Brain (organoid and tissue), 16 donors: ENCODE measurements at places on chromosomes 7 and 10.
A peak's percentile ranks its signal among the peaks of the same experiment; 100 is the strongest.

GRCh38 chr7:24381894-24382505 is 98.0 kb downstream of the NPY start:
- peak; percentile 36 for DNase-seq

DNA sequence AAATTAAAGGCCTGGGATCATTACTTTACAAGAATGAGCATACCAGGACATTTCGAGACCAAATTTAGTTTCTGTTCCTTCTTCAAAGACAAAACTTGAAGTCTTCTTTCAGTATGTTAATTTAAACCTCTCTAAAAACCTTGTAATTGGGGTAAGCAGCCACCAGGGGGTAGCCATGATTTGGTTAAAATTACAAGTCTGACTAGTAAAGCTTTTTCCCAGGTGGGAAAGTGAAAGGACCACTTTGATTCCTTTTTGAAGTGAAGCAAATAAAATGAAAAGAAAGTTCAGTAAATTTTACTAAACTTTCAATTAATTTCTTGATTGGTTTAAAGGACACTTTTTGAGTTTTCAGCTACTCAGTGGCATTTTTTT is 294.3 kb downstream of the BBS9 start:
- DNase-seq, result no peak

- no peak for DNase-seq
These were observed 23.2 kb downstream of the ELN start for GRCh38 chr7:74051193-74051592.

DNA sequence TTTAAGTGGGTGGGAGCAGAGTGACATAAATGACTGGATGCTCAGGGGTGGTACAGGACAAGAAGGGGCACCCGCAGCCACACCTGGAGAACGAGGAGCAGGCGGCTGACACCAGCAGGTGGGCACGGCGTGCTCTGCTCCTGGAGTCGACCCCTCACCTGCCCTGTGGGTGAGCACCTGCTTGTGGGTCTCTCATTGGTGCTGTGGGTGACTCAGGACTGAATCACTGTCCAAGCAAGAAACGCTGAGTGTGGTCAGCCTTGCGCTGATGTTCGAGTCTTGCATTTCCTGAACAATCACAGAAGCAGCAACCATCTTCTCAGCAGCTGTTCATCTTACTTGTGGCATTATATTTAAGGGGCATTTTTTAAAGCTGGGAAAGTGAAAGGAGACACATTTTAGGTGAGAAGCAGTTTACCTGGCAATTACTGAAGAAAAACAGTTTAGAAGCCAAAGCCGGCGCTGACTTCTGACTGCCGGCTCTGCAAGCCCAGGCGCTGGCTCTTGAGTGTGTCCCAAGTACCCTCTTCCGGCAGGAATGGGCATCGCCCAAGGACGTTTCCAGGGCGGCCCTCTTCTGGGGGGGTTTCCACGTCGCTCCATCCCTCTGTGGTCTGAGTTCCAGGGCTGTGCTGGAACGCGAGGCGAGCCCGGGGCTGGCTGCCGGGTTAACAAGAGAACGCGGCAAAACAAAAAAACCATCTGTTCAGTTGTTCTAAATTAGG is 145.2 kb upstream of the PFKP start:
- no peak for DNase-seq

DNA sequence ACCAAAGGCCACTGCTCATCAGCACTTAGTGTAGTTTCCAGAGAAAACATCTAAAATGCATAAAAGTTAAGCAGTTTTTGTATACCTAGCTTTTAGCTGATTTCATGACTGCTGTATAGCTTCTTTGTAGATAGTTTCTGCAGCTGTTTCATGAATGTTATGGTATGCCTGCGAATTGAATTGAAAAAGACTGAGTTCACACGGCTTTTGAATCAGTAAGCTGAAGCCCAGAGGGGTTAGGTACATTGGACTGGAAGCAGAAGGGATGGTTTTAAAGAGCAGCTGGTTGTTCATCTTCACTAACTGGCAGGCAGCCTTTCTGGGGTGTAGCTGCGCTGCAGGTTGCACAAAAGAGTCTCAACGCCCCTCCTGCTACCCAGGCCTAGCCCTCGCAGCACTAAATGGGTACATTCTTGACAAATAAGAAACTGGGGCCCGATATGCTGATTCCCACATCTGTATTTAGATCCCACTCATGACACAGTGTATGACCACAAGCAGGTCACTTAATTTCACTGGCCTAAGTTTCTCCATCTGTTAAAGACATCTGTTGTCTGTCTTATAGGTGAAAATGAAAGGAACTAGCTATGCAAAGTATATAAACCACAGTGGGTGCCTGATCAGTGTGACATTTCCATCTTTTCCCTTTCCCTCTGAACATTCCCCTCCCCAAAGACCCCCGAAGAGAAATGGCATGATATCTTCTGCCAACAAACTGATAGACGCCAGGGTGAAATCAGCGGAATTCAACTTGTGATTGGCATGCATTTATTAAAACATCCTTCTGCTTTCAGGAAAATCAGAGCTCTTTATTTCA is 85.9 kb upstream of the AGBL3 start:
- DNase-seq, result no peak

- DNase-seq, result no peak
These were observed 59.9 kb downstream of the ALOX5 start for GRCh38 chr10:45433716-45434469.

DNA sequence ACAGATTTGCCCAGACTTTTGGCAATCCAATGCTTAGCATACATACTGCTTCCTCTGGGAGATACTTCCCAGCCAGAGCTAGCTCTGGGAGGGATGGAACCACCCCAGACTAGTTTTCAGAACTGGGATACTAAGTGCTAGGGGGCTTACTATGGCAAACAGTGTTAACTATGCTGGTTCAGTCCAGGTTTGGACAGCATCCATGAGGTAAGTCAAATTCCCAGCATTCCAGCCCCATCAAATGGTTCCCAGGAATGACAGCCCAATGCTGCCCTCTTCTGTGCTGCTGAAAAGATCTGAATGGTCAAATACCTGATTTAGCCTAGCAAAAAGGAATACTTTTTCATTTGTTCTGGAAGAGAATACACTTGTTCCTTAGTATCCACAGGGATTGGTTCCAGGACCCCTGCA is 141.7 kb upstream of the CCDC6 start:
- DNase-seq, result no peak

DNA sequence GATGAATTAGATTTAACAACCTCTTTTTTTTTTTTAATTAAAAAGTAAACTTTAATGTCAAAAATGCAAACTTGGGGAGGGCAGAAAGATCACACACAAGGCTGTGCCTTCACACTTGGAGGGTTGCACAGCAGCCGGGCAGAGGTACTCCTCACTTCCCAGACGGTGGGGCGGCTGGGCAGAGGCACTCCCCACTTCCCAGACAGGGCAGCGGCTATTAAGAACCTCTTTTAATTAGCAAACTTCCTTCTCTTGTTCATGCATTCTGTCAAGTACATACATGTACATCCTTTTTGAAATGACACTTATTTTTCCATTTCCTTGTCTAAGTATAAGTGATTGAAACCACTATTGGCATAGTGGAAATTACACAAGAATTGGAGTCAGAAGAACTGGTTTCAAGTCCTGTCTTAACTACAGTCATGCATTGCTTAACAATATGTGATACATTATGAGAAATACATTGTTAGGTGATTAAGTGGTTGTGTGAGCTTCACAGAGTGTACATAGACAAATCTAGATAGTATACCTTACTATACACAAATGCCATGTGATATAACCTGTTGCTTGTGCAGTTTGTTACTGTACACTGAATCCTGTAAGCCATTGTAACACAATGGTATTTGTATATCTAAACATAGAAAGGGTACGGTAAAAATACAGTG is 26.5 kb downstream of the BTRC start:
- no peak for DNase-seq

DNA sequence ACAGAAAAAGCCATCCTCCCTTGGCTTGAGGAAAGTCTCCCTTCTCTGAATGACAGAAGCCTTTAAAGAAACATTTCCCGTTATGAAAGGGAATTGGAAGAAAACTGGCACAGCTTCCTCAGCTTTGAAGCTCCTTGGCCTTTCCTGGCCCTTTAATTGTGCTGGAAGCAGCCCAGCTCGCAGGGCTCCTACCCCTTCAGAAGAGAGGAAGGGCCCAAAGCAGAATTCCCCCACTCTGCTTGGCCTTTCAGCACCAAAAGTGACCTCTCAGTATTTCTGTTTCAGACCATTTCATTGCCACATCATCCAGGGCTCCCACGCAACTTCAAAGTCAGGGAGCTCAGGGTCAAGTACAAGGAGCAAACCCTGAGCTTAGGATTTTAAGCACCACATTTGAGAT is 4.2 kb downstream of the AFAP1L2 start:
- no peak for DNase-seq

GRCh38 chr7:46626691-46627310 is 705.7 kb upstream of the IGFBP3 start:
- DNase-seq, result no peak

GRCh38 chr7:132768099-132768498 is 191.8 kb upstream of the PLXNA4 start:
- DNase-seq, result no peak
